Suprapubic skin (tissue), 4 donors: ENCODE measurements at places on chromosomes 16 and 17. TPM values are rescaled to one million over a fixed set of nuclear protein-coding genes. Genes with fewer than 3 reads are reported as not detected.
A peak's percentile ranks its signal among the peaks of the same experiment; 100 is the strongest.

DNA sequence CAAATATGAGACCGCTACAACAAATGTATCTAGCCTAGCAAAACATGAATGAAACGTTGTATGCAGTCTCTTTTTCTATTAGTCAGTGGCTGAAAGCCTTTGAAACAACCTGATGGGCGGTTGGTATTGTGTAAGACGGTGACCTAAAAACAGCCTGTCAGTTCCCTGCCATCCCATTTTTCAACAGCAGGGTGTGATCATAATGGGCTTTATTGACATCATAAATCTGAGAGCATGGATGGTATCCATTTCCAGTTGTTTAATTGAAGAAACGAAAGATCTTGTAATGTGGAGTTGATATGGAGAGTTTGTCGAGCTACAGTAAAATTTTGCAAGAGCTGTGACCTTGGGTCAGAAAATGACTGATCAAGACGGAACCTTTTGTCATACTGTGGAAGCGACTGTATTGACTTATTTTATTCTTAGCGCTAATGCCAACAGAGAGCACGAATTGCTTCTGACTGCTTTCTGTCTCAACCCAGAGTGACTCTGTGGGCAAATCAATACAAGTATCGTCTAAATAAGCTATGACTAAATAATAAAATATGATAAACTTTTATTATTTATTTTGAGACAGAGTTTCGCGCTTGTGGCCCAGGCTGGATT is 12.3 kb upstream of the MEIOB start:
- DNase-seq, result no peak
- no peaks in the 10 kb centered on the region for H3K36me3 ChIP-seq
- no peak overlapping the region for H3K4me3 ChIP-seq
- H3K27me3 ChIP-seq, result peaks cover 2% of the 10 kb centered on the region

DNA sequence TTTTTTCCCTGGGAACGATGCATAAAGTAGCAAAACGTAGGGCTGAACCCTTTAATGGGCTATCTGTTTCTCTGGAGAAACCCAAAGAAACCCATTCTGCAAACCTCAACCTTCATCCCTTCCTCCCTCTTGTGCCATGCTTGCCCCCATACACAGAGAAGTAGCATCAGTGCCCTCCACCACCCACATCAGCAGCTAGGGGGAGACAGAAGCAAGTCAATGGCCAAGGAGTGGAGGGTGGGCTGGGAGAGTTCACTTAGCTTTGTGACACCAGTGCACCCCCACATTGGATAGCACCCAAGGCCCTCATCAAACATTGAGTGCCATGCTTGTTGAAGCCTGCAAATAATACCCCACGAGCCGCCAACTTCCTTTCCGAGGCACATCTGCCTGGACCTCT is 282.4 kb downstream of the ABCC12 start:
- H3K4me3 ChIP-seq, result no peak overlapping the region
- no peaks in the 10 kb centered on the region for H3K4me1 ChIP-seq
- no peak overlapping the region for H3K27ac ChIP-seq

DNA sequence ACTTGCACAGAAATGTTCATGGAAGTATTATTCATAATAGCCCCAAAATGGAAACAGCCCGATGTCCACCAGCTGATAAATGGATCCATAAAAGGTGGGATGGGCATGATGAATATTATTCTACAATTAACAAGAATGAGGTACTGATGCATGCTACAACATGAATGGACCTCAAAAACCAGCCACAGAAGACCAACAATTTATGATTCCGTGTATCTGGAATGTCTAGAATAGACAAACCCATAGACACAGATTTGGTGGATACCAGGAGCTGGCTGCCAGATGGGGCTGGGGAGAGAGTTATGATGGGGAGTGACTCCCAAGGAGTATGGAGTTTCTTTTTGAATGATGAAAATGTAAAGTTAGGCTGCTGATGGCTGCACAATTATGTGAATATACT is 10.8 kb upstream of the NAGLU start:
- H3K4me1 ChIP-seq, result peaks cover 51% of the 10 kb centered on the region
- no peak overlapping the region for H3K27ac ChIP-seq
- DNase-seq, result no peak
- H3K36me3 ChIP-seq, result peaks cover 22% of the 10 kb centered on the region

DNA sequence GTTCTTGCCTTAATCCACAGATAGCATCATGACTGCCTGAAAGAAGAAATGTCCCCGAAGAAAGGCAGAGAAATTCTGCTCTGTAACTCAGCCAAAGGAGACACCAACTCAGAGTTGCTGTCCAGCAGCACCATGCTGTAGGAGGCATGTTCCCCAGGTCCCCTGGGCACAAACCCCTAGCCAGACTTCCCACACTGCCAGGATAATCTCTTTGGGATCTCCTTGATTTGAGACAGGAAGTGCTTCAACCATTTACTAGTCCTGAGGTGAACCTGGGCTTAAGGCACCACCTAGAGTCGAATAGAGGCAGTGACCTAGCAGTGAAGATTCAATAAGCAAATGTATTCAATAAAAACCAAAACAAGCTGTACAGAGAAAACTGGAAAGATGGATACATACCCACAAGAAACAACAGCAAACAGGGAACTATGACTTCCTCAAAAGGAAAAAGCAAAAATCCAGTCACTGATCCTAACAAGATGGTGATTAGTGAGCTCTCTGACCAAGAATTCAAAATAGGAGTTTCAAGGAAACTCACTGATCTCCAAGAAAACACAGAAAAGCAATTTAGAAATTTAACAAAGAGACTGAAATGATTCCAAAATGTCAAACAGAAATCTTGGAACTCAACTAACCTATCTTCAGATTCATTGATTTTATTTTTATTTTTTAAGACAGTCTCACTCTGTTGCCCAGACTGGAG is 5.7 kb downstream of the OR4D2 start:
- H3K4me3 ChIP-seq, result no peak overlapping the region
- no peak for DNase-seq
- H3K36me3 ChIP-seq, result no peaks in the 10 kb centered on the region
- peaks cover 8% of the 10 kb centered on the region for H3K27me3 ChIP-seq
- no peaks in the 10 kb centered on the region for H3K4me1 ChIP-seq

- H3K4me1 ChIP-seq, result no peaks in the 10 kb centered on the region
- peaks cover 2% of the 10 kb centered on the region for H3K27me3 ChIP-seq
- H3K27ac ChIP-seq, result no peak overlapping the region
- DNase-seq, result no peak
These were observed 59.9 kb downstream of the RPH3AL start for GRCh38 chr17:292531-293382.

GRCh38 chr16:82013139-82013538 is 1.9 kb upstream of the SDR42E1 start:
- H3K27ac ChIP-seq, result no peak overlapping the region
- peaks cover 4% of the 10 kb centered on the region for H3K27me3 ChIP-seq
- no peak for DNase-seq
- H3K36me3 ChIP-seq, result no peaks in the 10 kb centered on the region
- peaks cover 25% of the 10 kb centered on the region for H3K4me1 ChIP-seq

- DNase-seq, result peak; percentile 41
- H3K36me3 ChIP-seq, result peaks cover 6% of the 10 kb centered on the region
- H3K4me1 ChIP-seq, result no peaks in the 10 kb centered on the region
- no peak overlapping the region for H3K27ac ChIP-seq
- no peak overlapping the region for H3K4me3 ChIP-seq
- no peaks in the 10 kb centered on the region for H3K27me3 ChIP-seq
These were observed 192.8 kb upstream of the CHMP6 start for GRCh38 chr17:80798595-80799537.

- no peak overlapping the region for H3K27ac ChIP-seq
- no peak overlapping the region for H3K4me3 ChIP-seq
- H3K4me1 ChIP-seq, result peaks cover 13% of the 10 kb centered on the region
These were observed 76.7 kb downstream of the HLF start for GRCh38 chr17:55341432-55341831.

DNA sequence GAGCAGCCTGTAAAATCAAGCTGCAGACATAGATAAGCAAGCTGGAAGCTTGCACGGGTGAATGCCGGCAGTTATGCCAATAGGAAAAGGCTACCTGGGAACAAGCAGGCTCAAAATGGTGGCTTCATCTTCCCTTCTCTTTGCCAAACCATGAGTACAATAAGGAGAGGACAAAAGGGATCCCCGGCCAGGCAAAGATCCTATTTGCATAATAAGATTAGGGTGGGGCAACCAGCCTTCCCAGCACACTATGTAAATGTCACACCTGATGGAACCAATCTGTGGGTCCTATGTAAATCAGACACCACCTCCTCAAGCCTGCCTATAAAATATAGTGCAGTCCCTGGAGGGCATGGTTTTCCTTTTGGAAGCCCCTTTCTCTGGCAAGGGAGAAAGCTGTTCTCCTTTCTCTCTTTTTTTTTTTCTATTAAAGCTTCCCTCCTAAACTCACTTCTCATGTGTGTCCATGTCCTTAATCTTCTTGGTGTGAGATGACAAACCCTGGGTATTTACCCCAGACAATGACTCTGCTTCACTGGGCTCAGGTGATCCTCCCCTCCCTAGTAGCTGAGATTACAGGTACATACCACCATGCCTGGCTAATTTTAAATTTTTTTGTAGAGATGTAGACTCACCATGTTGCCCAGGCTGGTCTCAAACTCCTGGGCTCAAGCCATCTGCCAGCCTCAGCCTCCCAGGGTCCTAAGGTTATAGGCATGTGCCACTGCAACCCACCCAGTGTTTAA is 44.2 kb downstream of the PSMD12 start:
- no peaks in the 10 kb centered on the region for H3K36me3 ChIP-seq
- no peak for DNase-seq
- H3K27ac ChIP-seq, result no peak overlapping the region
- no peaks in the 10 kb centered on the region for H3K4me1 ChIP-seq
- no peaks in the 10 kb centered on the region for H3K27me3 ChIP-seq

DNA sequence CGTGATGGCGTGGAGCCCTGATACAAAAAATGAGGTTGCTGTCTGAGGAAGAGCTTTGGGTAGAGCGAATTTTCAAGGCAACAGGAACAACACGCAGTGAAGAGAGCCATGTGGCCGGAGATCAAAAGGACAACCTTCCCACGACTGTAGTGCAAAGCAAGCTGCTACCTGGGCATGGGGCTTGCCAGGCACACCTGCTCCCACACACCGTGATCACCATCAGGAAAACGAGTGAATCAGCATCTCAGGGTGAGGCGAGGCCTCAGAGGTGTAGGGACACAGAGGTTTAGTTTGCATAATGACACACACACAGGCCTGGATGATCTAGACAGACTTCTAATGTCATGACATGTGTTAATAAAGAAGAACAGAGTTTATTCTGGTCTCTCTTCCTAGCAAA is 65.7 kb downstream of the PARN start:
- H3K27me3 ChIP-seq, result no peaks in the 10 kb centered on the region
- H3K4me1 ChIP-seq, result peaks cover 50% of the 10 kb centered on the region
- peak overlapping the region; percentile 63 for H3K27ac ChIP-seq
- DNase-seq, result no peak
- H3K36me3 ChIP-seq, result no peaks in the 10 kb centered on the region

DNA sequence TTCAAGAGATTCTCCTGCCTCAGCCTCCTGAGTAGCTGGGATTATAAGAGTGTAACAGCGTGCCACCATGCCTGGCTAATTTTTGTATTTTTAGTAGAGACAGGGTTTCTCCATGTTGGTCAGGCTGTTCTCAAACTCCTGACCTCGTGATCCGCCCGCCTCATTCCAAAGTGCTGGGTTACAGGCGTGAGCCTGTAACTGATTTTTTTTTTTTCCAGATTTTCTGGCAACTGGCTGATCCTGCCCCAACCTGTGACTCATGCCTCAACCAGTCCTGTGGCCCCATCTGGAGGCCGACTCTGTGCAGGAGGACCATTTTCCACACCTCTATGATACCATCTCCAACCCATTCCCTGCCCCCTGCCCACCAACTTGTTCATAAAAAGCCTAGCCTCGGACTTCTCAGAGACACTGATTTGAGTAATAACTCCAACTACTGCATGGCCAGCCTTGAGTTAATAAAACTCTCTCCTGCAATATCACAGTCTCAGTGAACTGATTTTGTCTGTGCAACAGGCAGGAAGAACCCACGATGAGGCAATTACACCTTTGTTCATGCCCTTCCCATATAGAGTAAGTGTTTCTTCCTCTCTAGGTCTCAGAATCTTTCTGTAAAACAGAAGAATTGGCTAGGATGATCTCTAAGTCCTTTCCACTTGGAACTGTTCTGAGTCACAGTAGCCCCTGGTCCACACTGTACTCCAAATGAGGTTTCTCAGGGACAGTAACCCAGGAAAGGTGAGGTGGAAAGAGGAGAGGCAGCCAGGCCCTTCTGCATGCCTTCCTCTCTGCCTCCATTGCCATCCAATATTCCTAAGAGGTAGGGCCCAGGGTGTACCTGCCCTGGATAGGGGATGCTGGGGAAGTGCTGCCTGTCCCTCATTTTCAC is 8.8 kb upstream of the CNOT1 start:
- no peaks in the 10 kb centered on the region for H3K36me3 ChIP-seq
- no peak overlapping the region for H3K4me3 ChIP-seq
- no peak overlapping the region for H3K27ac ChIP-seq

- H3K27ac ChIP-seq, result no peak overlapping the region
- no peak overlapping the region for H3K4me3 ChIP-seq
- peaks cover 83% of the 10 kb centered on the region for H3K36me3 ChIP-seq
- peaks cover 13% of the 10 kb centered on the region for H3K4me1 ChIP-seq
- DNase-seq, result no peak
These were observed 18.3 kb upstream of the CLEC18A start for GRCh38 chr16:69932691-69933392.

GRCh38 chr17:44008205-44008909 is 3.9 kb downstream of the NAGS start:
- H3K4me1 ChIP-seq, result peaks cover 41% of the 10 kb centered on the region
- H3K36me3 ChIP-seq, result peaks cover 10% of the 10 kb centered on the region
- peak overlapping the region; percentile 57 for H3K4me3 ChIP-seq
- H3K27me3 ChIP-seq, result peaks cover 22% of the 10 kb centered on the region
- H3K27ac ChIP-seq, result no peak overlapping the region
- DNase-seq, result no peak

DNA sequence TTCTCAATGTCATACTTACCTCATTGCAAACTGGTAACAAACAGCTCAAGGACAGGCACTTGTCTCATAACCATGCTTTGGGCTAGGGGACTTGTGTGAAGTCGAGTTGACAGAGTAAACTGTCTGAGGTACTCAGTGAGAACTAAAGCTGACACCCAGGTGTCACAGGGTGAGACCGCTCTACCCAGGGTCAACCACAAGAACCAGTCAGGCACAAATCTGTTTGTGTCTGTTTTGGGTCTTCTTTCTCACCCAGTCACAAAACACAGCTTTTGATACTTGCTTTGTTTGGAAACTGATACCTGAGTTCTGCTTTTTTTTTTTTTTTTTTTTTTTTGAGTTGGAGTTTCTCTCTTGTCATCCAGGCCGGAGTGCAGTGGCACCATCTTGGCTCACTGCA is 161.1 kb downstream of the STX8 start:
- DNase-seq, result no peak
- no peaks in the 10 kb centered on the region for H3K36me3 ChIP-seq
- H3K27ac ChIP-seq, result no peak overlapping the region
- H3K4me1 ChIP-seq, result peaks cover 10% of the 10 kb centered on the region
- H3K4me3 ChIP-seq, result no peak overlapping the region

ZG16 gene
- total RNA-seq, result not detected

MPO gene
- not detected for total RNA-seq

PRSS33 gene
- not detected for total RNA-seq
